NCI-H2171 treated with DMSO at 0.1 percent for 48 hours (cell line): ENCODE measurements at places on chromosomes 4 and X.
A peak's percentile ranks its signal among the peaks of the same experiment; 100 is the strongest.

DNA sequence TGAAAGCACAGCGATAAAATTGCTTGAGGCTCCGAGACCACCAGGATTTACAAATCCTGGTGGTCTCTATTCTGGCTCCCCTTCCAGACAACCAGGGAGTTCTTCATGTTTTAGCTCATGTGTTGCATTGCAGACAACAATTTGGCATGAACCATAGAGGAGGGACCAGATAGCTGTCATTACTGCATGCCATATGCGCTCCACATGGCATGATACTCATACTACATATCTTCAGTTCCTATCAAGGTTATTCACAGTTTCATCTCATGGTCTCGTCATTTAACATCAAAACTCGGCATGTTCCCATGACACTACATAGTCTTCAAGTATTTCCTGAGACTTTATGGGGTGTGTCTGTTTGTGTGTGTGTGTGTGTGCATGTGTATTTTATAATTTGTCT, 220.3 kb downstream of the OR13H1 start:
- no peak for DNase-seq

DNA sequence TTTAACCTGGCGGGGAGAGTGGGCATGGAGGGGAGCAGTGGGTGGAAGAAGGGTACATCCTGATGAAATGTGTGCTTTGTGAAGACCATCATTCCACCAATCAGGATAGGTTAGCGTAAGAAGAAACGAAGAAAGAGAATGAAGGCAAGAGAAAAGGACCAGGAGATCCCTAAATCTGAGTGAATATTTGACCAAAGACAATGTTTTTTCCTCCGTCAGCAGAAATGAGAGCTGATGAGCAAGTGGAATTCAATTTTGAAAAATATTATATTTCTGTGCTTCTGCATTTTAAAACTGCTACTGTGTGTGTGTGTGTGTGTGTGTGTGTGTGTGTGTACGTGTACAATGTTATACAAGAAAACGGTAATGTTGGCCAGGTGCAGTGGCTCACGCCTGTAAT, 58.3 kb upstream of the NOCT start:
- DNase-seq, result no peak

DNA sequence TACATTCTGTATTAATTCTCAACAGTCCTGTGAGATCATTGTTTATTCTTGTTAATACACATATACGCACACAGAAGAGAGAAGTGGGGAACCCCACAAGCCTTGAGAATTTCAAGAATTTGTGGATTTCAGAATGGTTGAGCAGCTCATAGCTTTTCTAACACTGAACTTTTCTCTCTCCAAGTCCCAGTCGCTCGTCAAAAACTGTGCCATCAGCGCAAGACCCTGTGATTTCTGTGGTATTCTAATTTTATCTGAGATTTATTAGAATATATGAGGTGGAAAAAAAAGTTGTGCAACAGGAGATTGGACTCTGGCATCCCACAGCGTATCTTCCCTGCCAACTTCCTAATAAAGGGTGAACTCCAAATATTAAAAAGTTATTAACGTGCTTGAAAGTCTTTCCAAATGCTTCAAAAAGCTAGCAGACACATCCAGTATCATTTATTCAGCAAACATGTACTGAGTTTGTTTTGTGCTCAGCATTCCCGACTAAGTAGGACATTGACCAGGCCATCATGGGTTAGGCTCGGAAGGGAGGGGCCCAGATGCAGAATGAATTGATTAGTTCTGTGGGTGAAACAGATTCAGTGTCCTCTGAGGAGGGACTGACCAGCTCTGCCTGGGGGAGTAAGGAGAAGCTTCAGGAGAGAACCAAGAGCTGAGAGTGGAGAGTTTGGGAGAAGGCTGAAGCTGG, 165.6 kb downstream of the CBR4 start:
- no peak for DNase-seq

DNA sequence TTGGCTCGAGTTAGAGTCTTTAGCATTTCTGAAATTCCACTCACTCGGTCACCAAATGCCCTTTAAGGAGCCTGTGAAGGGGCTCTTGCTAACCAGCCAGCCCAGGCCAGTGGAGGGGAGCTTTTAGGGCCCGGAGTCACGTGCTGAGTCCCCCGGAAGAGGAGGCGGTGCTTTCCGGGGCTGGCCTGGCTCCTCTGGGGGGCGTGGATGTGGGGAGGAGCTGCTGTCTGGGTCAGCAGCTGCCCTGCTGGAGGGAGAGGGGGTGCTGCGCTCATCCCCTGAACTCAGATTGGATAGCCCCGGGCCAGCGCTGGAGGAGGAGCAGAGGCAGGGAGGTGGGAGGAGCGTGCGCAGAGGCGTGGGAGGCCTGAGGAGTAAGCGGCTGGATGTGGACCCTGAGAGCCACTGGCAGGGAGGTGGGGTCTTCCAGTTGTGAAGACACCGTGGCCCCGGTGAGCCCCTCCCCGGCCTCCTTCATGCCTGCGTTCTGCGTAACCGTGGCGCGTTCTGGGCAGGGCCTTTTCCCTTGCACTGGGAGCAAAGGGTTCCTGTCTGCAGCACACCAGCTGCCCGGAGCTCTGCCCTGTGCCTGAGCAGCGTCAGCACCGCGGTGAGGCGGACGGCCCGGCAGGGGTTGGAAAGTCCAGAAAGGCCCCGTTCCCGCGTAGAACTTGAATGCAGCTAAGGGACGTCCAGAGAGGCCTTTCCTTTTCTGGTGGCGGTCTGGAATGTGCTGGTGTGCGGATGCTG, 19.7 kb downstream of the MAEA start:
- DNase-seq, result no peak

DNA sequence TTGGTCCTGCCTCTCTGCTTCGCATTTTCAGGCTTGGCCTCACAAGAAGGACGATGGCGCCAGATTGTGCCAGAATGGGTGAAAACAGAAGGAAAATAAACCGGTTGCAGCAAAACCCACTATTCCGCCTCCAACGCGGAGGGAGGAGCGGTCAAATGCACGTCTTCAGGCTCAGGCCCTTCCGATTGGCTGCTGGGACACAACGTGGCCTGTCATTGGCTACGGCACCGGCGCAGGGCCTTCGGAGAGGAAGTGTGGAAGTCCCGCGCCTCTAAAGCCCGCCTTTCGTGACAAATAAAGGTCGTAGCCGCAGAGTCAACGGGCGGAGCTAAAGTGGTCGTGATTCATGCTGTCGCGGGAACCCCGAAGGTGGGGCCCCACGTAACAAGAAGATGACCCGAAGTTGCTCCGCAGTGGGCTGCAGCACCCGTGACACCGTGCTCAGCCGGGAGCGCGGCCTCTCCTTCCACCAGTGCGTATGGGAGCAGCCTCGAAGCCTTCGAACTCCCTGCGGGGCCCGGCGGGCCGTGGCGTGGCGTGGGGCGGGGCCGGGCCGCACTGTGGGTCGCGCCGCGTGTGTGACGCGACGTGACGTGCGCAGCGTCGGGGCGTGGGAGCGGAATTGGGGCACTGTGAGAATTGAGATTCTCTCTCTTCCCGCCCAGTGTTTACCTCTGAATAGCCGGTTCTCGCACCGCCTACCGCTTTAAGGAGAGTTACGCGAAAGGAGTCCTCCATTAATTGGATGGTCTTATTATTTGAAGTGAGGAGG, at the start of gene THAP9:
Gene THAP9 (plus strand): TSS at position 325 of the 772 bp plus-strand sequence. CDS start 68 bp downstream, at position 393.
- DNase-seq, result peak; percentile 92
